ENCODE measurements at places on chromosomes 6 and 20.

- DNase-seq, result no peak
Measured at GRCh38 chr6:47391675-47392074, 82.0 kb upstream of the TNFRSF21 start.

DNA sequence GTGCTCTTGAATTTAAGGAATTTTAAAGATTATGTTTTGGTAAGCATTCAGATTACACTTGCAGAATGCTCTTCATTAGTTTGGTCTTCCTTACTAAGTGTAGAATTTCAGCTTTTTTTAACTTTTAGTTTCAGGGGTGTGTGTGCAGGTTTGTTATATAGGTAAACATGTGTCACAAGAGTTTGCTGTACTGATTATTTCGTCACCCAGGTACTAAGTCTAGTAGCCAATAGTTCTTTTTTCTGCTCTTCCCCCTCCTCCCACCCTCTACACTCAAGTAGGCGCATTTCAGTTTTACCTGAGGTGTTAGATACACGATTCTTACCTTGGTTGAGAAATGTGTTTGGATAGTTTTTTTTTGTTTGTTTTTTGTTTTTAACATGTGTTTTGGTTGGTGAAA is 68.3 kb downstream of the AFG1L start:
- no peak for DNase-seq

DNA sequence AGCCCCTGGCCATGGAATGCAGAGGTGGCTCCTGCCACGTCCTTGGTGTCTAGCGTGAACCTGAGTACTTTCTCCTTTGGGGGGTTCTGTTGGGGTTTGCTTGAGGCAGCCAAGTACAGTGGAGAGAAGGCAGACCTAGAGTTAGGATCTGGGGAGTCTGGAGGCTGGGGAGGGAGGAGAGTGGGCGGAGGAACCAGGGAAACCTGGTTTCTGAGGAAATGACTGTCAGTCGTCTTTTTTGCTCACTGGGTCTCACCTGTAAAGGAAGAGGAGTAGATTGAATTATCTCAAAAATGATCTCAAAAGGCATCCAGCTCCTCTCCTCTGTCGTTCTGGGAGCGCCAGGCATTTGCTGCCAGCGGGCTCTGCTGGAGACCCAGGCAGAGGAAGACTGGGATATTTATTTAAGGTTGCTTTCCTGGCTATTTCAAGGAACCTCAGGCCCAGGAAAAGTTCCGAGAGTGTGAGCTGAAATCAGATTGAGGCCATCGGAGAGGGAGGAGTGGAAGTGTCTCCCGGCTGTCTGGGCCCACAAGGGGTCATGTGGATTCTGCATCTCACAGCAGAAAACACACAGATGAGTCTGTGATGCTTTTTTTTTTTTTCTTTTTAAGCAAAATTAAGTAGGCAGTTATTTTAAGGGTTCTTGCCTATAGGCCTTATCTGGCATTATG is 16.1 kb downstream of the EPB41L1 start:
- peak; percentile 22 for DNase-seq

- DNase-seq, result no peak
Measured at GRCh38 chr6:116452531-116452930, 8.6 kb upstream of the CALHM6 start.

Data from midbrain (tissue), 1 donor.